Neural crest cell (in vitro differentiated cells): ENCODE measurements at places on chromosomes 2 and 18. TPM values are rescaled to one million over a fixed set of nuclear protein-coding genes. Genes with fewer than 3 reads are reported as not detected.

Gene POMC
- total RNA-seq = 0.39 and 0.54 TPM in 2 replicates

Gene CD8A
- total RNA-seq = 0.16 and 0.54 TPM in 2 replicates

DNA sequence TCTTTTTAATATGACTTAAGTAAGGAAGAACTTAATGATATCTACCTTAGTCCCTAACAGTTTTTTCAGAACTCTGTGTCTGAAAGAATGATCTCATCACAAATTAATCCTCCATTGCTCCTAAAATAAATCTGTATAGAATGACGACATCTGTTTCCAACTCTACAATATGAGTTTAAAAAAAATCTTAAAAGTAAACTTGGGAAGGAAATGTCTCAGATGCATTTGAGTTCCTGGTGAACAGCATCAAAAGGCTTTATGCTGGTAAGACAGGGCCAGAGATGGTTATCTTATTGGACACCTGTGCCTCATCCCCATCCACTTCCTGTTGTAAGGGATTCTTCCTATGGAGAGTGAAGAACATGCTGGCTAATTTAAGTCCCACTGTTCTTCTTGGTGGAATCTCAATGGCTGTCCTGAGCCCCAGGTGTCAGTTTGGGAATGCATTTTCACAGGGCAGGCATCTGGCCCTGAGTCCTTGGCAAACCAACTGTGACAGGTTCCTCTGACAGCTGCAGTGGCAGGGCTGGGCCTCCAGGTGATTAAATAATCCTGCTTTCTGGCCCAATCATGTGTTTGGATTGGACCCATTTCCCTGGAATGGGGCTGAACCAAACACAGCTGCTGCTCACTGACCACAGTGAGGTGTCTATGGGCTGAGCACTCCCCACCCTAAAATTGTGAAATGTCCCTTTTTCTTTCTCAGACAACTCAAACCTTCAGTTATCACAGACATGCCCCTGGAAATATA is 12.9 kb upstream of the NCKAP5 start:
- no peak for DNase-seq

GRCh38 chr2:66721776-66722175 is 286.9 kb downstream of the MEIS1 start:
- no peak for DNase-seq

DNA sequence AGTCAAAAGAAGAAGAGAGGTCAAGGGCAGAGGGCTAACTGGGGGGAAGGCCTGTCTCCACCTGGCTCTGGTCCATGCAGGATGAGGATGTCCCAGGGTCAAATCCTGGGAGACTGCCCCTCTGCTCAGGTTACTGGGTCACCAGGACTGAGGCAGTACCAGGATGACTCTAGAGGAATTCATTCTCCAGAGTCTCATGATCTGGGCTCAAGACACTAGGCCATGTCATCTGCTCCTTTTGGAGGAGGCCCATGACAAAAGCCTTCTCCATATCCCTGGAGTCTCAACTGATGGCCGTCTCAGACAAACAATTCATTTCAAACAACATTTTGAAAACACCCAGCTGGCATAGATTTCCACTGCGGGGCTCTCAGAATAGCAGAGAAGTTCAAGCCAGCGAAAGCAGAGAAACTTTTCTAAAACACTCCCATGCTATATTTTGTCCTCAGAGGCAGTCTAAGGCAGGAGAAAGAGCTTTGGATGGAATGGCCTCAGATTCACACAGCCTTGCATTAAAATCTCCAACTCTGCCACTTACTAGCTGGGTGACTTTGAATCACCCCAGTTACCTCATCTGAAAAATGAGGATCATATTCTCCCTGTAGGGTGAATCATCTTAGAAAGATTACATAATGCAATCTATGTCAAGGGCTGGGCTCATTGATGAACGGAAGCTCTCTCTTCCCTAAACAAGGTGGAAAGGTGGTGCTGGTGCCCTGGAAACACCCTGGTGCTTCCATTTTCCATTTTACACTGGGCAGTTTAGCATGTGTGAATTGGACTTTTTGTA is 48.8 kb upstream of the LCLAT1 start:
- no peak for DNase-seq

Gene KCNG2
- not detected in 2 replicates for total RNA-seq

DNA sequence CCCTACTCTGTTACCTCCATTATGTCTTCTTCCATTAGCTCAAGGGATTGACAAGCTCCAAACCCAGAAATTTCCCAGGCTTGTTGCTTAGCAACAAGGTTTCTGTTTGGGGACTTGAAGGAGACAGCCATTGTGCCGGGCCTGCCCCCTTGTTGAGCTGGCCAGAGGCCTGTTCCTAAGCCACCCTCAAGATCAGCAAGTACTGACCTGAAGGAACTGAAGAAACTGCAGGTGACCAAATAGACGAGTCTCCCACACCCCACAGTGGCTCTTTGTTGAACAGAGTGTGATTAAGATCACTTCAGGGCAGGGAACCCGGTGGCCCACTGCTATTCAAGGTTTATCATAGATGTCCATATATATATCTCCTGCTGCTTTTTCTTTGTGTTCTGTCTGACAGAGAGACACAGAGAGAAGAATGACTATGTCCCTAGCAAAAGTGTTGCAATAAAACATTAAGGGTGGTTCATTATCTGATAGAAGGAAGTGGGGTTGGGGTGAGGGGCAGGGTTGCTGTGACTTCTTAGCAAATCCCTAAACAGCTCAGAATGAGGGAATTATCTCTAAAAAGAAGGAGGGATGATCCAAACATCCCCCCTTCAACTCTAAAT is 69.2 kb downstream of the RNF144A start:
- peak; percentile 51 for DNase-seq

Gene GKN2
- not detected in 2 replicates for total RNA-seq

Gene LRATD1
- total RNA-seq = 3.0 and 3.6 TPM in 2 replicates

GRCh38 chr2:39730685-39731302 is 48.3 kb downstream of the THUMPD2 start:
- no peak for DNase-seq

DNA sequence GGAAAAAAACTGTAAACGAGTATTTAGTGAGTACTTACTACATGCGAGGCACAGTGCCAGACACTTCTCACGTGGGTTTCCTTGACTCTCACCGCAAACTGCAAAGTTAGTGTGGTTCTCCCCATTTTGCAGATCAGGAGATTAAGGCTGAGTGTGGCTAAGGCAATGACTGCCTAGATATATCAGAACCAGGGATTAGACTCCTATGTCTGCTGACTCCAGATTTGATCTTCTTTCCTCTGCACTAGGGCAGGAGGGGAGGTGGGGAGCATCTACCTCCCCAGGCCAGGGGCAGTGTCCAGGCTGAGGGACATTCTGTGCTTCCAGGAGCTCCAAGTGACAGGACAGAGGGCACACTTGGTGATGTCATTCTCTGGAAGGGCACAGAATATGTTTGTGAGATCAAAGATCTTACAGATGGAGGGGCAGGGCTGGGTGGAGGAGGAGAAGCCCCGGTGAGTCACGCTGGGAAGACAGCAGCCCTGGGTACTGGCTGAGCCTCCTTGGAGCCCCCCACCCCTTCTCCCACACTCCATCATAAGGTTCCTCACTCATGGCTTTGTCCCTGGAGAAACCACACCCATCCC is 92.4 kb downstream of the RHOB start:
- DNase-seq = no peak

DNA sequence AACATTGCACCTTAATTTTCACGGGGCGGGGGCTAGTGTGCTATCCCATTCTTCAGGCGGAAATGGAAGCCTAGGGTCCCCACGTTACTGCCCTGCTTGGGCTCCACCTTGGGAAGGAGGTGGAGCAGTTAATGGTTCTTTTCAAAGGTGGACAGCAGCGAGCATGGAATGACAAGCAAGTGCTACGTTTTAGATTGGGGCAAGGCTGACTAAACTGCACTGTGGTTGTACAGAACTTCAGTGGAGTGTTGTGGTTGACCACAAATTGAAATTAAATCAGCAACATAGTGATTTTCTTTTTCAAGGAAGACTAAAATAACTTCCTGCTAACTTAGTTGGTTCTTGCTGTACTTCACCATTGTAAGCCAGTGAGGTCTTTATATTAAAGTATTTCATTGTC is 47.0 kb downstream of the CHRNA1 start:
- DNase-seq = no peak

- no peak for DNase-seq
Observed at GRCh38 chr2:130853391-130853790, 16.7 kb downstream of the ARHGEF4 start.

Gene CNGA3
- total RNA-seq = 0.72 and 0.84 TPM in 2 replicates

DNA sequence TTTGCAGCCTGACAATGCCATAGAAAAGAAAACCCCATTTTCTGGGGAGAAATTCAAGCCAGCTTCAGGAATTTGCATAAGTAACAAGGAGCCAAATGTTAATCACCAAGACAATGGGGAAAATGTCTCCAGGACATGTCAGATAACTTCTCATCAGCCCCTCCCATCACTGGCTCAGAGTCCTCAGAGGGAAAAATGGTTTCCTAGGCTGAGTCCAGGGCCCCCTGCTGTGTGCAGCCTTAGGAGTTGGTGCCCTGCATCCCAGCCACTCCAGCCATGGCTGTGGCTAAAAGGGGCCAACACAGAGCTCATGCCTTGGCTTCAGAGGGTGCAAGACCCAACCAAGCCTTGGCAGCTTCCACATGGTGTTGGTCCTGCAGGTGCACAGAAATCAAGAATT is 63.7 kb upstream of the FANCL start:
- no peak for DNase-seq

GRCh38 chr2:230793572-230794359 is 71.0 kb upstream of the ITM2C start:
- DNase-seq = no peak

DNA sequence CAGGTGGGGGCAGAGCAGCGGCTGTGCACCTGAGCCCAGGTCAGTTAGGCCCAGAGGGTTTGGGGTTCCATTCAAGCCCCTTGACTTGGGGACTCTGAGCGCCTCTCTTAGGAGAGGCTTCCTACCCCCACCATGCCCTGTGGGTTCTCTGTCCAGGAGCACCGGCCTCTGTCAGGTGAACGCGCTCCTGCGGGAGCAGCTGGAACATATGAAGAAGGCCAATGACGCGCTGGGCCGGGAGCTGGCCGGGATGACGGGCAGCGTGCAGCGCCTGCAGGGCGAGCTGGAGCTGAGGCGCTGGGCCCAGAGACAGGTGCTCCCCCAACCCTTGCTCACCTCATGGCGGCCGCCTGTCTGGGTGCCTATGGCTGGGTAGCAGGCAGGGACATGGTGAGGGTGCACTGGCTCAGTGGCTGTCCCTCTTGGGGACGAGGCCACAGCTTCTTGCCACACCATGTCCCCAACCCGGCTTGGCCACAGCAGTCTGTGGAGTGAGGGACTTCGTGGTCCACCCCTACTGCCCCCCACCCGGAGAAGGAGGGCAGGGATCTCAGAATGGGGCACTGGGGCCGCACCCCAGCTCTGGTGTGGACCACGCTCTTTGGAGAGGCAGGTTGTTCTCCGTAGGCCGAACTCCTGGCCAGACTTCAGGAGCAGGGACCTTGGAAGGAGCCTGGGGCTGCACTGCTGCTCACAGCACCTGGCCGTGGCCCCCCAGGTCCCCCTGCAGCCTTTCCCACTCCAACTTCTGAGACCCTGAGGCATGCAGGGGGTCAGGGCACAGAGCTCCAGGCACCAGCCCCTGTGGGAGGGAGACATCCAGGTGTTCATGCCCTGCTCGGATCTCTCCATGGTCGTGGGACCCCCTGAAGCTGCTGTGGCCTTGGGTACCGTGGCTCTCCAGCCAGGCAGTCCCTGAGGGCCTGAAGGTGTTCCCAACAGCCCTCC is 19.7 kb downstream of the CROCC2 start:
- no peak for DNase-seq

GRCh38 chr2:48227617-48228344 is 302.2 kb upstream of the STON1 start:
- DNase-seq = no peak

DNA sequence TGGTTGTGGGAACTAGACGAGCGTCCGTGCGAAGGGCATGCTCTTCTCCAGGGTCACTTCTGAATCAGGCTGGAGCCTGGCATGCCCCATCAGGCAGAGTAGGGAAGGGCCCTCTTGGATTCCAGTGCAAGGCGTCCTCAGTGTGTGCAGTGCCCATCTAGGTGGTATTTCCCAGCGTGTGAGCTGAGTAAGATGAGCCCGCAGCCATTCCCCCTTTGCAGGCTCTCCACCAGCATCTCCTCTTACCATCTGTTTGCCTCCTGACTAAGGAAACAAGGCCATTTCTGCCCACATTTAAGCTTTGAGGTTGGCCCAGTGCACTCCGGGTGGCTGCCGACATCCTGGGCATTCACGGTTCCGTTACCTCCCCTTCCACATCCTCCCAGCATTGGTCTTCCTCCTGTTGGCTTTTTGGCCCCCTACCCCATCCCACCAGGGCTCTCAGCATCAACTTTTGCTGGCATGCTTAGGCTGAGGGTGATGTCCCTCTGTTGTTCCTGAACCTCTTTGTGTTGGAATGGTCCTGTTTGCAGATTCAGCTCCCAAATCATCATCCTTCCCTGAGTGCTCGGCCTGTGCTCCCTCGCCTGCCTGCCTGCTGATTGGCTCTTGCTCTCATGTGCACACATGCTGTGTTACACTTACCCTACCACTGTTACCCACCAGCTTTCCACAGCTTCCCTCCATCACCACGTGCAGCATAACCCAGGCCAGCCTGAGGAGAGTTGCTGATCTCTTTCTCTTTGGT is 11.8 kb downstream of the CEP68 start:
- DNase-seq = no peak

Gene ADAM23
- total RNA-seq = 31.2 and 34.0 TPM in 2 replicates

DNA sequence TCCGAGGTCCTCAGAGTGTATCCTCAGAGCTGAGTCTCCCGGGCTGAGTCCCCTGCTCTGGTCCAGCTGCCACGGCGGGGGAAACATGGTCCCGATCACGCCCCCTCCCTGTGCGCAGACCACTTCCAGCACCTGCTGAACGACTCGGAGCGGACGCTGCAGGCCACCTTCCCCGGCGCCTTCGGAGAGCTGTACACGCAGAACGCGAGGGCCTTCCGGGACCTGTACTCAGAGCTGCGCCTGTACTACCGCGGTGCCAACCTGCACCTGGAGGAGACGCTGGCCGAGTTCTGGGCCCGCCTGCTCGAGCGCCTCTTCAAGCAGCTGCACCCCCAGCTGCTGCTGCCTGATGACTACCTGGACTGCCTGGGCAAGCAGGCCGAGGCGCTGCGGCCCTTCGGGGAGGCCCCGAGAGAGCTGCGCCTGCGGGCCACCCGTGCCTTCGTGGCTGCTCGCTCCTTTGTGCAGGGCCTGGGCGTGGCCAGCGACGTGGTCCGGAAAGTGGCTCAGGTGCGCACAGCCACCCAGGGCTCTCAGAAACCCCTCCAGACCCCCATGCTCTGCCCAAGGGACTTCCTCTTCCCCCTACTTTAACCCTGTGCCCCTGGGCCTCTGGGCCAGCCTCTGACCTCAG is 26.7 kb downstream of the GPC1 start:
- DNase-seq = no peak

- no peak for DNase-seq
Observed at GRCh38 chr18:28786926-28787325, 610.0 kb upstream of the CDH2 start.
